ENCODE measurements at places on chromosomes 12 and 14.

GRCh38 chr12:84911271-84912197 is 1.1 kb downstream of the SLC6A15 start:
- DNase-seq: no peak

DNA sequence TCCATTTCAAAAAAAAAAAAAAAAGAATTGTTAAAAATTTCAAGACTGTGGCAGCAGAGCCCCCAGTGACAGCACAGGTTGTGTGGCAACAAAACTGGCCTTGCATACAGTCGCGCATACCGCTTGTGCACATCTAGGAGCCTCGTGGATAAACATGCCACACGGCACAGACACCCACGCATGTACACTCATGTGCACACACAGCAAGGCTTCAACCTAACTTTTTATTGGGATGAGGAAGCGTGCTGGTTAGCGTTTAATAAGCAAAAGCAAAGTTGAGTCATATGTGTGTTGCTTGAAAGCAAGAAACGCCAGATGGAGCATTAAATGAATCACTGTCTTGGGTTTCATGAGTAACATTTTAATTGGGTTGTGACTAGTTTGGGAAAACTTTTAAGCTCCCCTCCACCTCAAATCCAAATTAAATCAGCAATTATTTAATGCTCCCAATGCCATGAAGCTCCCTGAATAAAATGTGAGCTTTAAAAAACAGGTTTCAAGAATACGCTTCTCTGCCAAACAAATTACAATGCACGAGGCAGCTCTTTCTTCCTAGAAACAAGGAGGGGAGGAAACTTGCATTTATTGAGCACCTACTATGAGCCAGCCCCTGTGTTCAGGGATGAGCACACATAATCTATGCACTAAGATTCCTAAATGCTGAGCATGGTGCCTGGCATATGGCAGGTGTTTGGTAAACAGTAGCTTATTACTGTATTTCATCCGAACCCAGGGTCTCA is 35.7 kb upstream of the EML1 start:
- DNase-seq: no peak

- no peak for DNase-seq
These were observed 1014.1 kb downstream of the TMTC2 start for GRCh38 chr12:83700838-83701237.

GRCh38 chr12:79275631-79276030 is 411.1 kb downstream of the SYT1 start:
- DNase-seq: no peak

GRCh38 chr12:84757978-84758377 is 154.6 kb downstream of the SLC6A15 start:
- no peak for DNase-seq

GRCh38 chr12:6171409-6172015 is 28.7 kb upstream of the CD9 start:
- DNase-seq: no peak

DNA sequence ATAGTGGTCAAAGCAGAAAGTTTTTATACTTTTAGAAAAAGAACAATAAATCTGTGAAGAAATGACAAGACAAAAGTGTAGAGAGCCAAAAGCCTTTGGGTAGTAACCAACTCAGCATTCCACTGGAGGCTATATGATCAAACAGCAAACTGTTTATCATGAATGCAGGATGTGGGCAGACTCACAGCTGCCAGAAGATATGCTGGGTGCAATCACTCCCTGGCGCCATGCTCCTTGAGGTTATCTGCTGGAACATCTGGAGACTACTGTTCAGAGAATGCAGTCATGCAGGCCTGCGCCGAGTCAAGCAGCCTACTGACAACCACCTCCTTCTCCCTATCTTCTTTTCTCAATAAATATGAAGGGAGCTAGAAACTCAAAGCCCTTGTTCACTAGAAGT is 49.0 kb upstream of the SLC8A3 start:
- no peak for DNase-seq

DNA sequence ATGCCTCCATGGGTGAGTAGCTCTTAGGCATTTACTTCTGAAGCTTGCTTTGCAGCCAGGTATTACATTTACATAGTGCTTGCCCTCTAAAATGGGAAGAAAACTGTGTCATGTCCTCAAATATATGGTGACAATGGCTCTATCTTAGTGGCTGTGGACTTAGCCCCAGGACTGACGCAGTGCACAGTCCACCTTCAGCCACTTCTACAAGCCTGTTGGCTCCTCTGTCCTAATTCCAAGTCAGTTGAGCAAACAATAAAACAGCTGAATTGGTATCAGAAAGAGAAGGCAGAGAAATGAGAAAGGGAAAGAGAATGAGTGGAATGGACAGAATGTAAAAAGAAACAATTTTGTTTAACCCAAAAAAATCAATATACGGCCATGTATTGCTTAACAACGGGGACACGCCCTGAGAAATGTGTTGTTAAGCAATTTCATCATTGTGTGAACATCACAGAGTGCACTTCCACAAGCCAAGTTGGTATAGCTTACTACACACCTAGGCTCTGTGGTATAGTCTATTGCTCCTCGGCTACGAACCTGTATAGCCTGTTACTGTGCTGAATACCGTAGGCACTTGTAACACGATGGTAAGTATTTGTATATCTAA is 93.5 kb downstream of the GRIN2B start:
- DNase-seq: no peak

DNA sequence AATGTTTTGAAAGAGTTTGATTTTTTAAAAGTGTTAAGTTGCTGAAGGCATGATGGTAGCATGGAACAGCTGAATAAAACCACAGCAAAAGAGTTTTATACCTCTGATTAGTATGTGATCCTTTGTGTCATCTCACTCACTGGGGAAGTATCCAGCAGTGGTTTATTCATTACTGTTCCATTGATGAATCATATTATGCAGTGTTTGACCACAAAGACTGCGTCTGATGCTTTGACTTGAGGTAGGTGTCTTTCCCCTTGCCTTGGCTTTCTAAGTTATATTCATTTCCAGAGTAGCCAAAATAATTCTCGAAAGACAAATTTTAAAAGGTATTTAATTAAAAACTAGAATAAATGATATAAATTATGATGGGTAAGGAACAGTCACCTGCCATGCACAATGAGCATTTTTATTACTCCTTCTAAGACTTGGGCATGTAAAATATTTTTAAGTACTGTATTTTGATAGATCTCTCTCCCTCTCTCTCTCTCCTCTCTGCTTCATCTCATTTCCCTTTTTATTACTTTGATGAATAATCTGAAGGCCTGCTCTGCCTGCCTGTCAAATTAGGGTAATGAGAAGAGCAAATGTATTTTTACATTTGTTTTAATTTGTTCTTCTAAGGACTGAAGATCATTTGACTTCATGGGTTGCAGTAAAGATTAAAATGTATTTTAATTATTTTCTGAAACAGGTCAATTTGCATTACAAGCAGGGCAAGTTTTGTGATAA is 164.9 kb downstream of the NAV3 start:
- DNase-seq: no peak

DNA sequence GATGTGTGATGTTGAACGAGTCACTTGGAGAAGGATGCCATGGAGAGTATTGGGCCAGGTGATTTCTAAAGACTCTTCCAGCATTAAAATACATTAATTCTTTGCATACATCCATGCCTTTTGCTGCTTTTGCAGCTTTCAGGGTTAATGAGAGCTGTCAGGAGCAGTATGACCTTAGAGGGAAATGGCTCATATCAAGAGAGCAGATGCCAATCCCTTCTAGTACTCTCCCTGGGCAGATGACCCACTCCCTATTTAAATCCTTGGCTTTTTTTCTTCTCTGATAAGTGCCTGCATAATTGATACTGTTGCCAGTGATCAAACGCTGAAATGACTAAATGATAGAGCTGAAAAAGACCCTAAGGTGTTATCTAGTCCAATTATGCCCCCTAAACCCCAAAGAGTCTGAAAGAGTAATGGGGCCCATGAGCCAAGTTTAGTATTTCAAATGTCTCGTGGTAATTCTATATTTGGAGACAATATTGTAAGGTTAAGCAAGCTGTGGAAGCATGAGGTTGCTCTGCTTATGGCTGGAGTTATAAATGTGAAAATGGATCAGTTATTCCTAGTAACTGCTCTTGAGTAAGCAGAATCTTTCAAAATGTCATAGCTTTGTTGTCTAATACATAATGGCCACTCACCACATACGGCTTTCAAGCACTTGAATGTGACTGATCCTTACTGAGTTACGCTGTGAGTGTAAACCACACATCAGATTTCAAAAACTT is 137.3 kb downstream of the ETV6 start:
- no peak for DNase-seq

- no peak for DNase-seq
These were observed 42.6 kb downstream of the TGFB3 start for GRCh38 chr14:75939200-75939599.

DNA sequence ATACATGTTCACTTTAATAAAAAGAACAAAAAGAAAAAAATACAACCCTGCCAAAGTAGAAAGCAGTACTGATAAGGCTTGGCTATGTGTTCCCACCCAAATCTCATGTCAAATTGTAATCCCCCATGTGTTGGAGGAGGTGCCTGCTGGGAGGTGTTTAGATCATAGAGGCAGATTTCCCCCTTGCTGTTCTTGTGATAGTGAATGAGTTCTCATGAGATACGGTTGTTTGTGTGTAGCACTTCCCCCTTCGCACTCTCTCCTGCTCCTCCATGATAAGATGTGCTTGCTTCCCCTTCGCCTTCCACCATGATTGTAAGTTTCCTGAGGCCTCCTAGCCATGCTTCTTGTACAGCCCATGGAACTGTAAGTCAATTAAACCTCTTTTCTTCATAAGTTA is 59.9 kb downstream of the USP15 start:
- DNase-seq: no peak

GRCh38 chr12:40194846-40195245 is 30.0 kb upstream of the LRRK2 start:
- DNase-seq: no peak

DNA sequence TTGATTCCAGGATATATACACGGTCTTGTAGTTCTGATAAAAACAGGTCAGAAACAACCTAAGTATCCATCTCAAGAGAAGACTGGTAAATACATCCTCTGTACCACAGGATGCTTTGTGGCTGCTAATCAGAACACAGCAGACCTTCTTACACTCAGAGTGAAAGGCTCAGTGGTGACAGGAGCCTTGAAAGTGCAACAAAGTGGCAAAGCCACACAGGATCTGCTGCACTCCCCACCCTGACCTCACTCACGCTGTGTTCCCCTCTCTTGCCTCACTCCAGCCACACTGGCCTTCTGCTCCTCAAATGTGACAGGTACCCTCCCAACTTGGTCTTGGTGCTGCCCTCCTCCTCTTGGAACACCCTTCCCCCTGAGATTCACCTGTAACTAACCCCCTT is 98.1 kb upstream of the GRIP1 start:
- DNase-seq: peak; percentile 92

GRCh38 chr14:96663491-96664067 is 133.6 kb upstream of the VRK1 start:
- no peak for DNase-seq

- DNase-seq: no peak
These were observed 400.9 kb upstream of the CCDC196 start for GRCh38 chr14:66085224-66085623.

- DNase-seq: no peak
These were observed 6.7 kb downstream of the GPR135 start for GRCh38 chr14:59458486-59458885.

DNA sequence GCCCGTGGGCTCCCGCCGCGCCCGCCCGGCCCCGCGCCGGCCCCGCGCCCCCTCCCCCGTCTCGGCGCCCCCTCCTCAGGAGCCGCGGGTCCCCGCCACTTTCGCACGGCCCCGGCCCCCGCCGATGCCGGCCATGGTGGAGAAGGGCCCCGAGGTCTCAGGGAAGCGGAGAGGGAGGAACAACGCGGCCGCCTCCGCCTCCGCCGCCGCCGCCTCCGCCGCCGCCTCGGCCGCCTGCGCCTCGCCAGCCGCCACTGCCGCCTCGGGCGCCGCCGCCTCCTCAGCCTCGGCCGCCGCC is 263 bp downstream of the RCOR1 start:
- DNase-seq: no peak

DNA sequence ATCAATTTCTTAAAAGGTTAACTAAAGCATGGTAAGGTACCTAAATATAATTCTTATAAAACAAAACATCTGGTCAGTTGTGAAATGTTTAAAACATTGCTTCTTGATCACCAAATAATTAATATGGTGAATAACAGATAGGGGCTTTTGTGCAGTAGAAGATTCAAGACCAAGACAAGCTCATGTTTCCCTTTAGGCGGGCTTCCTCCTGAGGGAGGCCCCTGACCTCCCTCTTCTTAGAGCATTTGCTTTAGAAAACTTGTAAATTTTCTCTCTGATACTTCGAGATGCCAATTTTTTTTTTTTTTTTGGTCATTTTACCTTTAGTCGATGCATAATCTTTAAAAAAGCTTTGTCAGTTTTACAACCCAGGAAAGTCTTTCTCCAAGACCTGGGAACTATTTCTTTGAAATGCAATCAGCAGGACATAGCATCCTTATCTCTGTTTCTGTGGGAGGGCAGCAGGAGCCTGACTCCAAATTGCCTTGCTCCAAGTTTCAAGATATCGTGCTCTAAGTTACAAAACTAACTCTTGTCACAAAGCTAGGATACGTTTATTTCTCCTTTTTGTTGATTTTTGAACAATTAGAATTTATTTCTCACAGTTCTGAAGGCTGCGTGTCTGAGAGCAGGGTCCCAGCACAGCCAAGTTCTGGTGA is 66.6 kb upstream of the BICD1 start:
- no peak for DNase-seq

- no peak for DNase-seq
These were observed 122.5 kb downstream of the IPO8 start for GRCh38 chr12:30573145-30573544.

DNA sequence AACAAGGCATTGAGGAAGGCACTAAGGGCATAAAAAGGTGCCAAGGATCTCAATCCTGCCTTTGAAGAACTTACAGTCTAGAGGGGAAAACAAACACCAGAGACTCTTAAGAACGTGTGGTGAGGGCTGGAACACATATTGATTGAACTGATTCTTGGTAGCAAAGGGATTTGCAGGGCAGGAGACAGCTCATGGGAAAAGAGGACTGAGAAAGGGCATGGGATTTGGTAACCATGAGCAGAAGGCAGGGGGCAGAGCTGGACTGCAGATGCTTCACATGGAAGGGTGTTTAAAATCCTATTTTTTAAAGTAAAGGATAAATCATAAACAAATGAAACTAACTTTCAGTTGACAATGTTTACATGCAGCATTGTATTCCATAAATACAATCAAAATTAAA is 203.1 kb downstream of the ITPR2 start:
- no peak for DNase-seq

- DNase-seq: no peak
These were observed 15.5 kb upstream of the NR1H4 start for GRCh38 chr12:100458191-100458590.

Data from activated CD8-positive, alpha-beta memory T cell treated with anti-CD3 and anti-CD28 coated beads, Interleukin-2, amount 10 ng/mL, durations not matched to agents 7 days and 5 days (primary cell).